OCI-LY7 (cell line): ENCODE measurements at places on chromosomes 5 and 9. TPM values are rescaled to one million over a fixed set of nuclear protein-coding genes. Genes with fewer than 3 reads are reported as not detected.

GRCh38 chr5:115946655-115947054 lies 15.6 kb upstream of the LVRN start:
- DNase-seq, result no peak

DNA sequence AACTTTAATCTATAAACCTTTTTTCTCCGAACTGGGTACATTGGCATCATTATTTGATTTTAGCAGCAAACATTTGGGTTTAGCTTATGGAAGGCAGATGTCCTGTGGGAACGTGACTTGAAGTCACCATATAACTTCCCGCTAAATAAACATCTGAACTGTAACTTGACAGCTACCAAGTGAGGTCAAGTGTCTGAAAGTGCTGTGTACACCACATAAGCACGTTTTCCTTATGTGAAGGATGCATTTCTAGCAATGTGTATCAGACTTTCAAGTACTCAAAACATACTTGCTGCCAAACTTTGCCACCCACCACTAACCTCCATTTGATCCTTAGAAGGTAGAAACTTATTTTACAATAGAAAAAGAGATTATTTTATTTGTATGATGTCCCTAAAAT lies 35.7 kb downstream of the SLC1A3 start:
- DNase-seq, result no peak

DNA sequence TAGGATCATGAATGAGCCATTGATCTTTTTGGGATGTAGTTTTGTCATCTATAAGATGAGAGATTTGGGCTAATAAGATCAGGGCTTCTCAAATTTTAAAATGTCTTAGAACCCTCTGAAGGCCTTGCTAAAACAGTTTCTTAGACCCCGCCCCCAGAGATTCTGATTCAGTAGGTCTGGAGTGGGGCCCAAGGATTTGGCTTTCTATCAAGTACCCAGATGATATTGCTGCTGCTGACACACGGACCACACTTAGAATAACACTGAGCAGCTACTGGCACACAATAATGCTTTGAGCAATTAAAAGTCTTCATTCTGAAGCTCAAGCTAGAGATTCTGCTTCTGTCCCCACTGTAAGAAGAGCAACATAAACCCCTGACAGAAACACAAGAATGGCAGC lies 216.7 kb downstream of the SMARCA2 start:
- no peak for DNase-seq

DNA sequence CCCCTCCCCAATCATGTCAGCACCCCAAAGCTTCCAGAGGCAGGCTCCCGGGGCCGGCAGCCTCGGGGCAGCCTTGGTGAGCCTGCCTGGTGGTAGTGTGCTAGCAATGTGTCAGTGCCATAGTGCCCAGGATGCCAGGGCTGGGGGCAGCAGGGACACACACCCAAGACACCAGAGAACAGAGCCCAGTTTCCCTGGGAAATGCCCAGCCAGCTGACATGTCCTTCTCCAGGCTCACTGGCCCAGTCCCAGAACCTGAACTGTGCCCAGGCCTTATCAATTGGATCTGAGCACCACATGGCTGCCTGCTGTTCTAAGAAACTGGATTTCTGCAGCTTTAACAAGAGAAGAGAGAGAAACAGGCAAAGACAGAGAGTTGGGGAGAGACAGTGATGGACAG lies 74.9 kb upstream of the LRRTM2 start:
- no peak for DNase-seq

- no peak for DNase-seq
Observed at GRCh38 chr5:2194236-2194555, 311.5 kb upstream of the IRX4 start.

The NDUFAF2 gene
- 34.5 and 36.8 TPM in 2 replicates for total RNA-seq

The PCDHB9 gene
- total RNA-seq, result 0.33 TPM in 1 of 2 replicates, not detected in the other

The TBC1D13 gene
- total RNA-seq, result 18.9 and 24.7 TPM in 2 replicates

The FBP2 gene
- not detected in 2 replicates for total RNA-seq

The ZBTB5 gene
- 20.2 and 23.9 TPM in 2 replicates for total RNA-seq
